ENCODE measurements at places on chromosomes 6 and 20.

- DNase-seq: no peak
Observed at GRCh38 chr6:45677381-45678284, 299.9 kb upstream of the SUPT3H start.

DNA sequence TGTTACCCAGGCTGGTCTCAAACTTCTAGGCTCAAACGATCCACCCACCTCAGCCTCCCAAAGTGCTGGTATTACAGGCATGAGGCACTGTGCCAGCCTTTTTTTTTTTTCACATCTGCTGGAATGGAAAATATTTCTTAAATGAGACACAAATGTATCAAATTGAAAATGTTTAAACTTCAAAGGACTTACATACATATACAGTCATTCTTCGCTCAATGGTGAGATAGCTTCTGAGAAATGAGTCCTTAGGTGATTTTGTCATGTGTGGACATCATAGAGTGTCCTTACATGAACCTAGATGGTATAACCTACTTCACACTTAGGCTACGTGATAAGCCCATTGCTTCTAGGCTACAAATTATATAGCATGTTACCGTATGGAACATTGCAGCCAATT, 43.1 kb downstream of the MICA start:
- no peak for DNase-seq

DNA sequence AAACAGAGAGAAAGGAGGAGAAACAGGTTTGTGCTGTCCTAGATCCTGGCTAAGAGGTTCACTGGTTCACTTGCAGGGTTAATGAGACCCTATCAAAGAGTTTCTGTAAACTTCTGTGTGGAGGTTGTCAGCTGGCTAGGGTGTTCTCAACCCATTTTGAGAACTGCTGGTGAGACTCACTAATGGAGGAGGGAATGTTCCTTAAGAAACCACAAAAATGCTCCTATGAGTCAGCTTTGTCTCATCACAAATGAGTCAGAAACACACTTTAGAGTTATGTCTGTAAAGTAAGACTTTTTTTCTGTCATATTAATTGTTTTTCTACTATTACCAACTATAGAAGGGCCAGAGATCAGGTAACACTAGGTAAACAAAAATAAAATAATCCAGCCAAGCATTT, 884.4 kb downstream of the PHF3 start:
- DNase-seq: no peak

DNA sequence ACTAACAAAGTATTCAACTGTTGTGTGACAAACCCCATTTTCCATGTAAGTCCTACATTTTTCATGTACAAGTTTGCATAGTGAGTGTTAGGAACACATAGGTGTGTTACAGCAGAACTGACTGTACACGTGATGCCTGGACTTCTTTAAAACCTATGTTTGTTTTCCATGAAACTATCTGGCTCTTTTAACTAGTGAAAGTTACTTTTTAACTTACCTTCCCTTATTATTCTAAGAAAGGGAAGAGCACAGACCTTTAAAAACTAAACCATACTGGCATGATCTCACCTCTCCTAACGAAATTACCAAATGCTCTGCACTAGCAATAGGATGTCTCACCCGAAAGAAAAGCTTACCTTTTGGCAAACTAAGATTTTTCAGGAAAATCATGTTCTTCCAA, 87.8 kb downstream of the CENPW start:
- no peak for DNase-seq

- no peak for DNase-seq
Observed at GRCh38 chr6:155001482-155001881, 6.4 kb downstream of the TIAM2 start.

DNA sequence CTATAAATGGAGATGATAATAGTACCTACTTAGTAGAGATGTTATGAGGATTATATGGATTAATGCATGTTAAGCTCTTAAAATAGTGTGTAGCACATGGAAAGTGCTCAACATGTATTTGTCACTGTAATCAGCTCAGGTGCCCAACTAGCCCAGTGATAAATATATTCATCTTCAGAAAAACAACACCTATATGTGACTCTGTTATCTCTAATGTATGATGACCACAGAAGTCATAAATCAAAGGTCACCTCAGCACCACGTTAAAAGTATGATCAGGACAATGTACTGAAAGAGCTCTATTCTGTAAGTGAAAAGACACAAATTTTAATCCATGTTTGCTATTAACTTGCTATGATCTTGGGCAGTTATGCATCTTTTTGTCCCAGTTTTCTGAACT, 36.8 kb upstream of the TENT5A start:
- DNase-seq: no peak

DNA sequence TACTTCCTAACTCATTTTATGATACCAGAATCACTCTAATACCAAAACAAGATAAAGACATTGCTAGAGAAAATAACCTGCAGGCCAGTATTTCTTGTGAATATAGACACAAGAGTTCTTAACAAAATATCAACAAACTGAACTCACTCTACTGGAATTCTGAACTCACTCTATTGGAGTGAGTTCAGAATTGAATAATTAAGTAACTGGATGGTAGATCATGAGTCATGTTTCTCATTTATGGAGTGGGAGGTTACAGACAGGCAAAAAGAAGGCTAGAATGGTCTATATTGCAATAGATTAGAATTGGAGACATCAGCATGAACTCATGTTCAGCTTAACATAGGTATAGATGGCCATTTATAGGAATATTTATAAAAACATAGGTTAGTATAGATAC, 26.6 kb upstream of the C6orf58 start:
- no peak for DNase-seq

DNA sequence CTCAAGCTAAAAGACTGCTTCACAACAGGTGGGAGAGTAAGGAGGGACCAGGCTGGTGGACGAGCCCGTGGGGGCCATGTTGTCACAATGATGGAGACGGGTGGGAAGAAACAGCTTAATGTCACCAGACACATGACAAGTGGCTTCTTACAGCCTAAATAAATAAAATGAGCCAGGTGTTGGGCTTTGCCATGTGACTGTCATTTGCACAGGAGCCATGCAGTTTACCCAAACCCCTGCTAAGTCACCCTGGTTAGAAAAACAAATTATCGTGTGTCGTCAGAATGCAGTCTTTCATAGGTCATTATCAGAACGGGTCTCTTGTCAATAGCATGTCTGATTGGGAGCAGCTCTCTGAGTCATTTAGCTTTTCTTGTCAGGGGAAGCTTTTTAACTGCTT, 18.5 kb downstream of the BTBD3 start:
- DNase-seq: no peak

DNA sequence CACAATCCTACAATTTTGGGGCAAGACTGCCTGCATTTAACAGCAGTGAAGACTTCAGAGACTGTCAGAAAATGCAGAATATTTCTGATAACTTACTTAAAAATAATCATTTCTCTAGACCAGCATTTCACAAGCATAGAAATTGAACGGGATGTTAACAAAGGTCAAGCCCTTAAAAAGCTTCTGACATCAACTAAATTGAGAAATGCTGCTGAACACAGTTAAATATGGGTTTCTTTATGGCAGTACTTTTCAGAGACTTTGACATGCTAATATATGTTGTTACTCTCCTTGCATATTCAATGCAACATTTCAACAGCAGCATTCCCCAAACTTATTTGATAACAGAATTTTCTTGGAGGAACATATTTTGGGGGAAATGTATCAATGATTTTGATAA, 84.5 kb downstream of the KIF13A start:
- DNase-seq: no peak

DNA sequence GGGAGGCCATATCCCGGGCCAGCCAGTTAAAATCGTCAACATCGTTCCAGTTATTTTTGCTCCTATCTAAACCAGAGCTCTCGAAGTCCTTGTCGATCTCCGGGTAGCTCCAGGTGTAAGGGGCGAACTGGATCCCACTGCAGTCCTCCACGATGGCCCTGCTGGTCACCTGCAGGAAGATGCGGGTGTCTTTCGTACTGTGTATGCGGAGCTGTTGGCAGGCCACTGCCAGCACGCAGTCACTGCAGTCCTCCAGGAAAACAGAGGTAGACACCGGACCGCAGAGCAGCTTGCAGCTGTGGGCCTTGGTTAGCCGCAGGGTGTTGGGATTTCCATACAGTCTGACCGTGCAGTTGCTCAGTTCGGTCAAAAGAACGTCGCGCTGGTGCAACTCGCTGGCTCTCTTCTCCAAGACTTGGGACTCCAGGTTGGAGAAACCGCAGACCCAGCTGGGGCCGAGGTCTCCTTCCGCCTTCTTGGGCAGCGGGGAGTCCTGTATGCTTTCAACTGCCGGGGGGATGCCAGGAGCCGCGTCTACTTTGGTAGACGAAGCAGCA, 742 bp downstream of the TBCC start:
- no peak for DNase-seq

- no peak for DNase-seq
Observed at GRCh38 chr6:168849459-168849858, 404.2 kb downstream of the THBS2 start.

- no peak for DNase-seq
Observed at GRCh38 chr6:166192557-166192956, 24.9 kb upstream of the TBXT start.

- DNase-seq: no peak
Observed at GRCh38 chr6:3265671-3266070, 6.9 kb downstream of the PSMG4 start.

DNA sequence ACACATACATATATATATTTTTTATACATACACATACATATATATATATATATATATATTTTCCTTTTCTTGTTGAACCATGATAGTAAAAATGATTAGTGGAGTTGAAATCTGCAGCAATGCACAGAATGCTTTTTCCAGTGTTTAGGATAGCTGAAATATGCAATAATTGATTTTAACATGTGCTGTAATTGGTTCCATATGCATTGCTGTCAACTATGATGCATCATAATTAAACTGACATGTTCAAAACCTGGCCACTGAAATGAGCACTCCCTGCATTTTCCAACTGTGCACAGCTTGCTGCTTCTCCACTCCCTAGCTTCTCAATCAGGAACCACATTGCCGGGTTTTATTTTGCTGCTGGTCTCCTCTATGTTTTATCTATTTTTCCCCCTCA, 358.3 kb downstream of the PAX1 start:
- no peak for DNase-seq

DNA sequence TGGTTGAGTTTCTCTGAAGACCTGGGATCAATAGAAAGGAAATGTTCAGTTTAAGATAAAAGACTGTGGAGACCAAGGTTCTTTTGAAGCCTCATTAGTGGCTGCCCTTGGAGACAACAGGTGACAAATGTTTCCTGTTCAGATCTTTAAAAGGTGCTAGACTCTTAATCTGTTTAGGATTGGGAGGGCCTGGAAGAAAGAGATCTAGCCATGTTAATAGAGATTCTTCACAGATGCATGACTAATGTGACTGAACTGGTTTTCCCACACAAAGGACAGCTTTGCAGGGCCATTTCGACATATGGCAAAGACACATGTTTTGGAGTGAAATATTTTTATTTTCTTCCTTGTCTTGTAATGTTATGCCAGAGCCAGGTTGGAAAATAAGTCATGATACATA, 82.2 kb downstream of the WDR27 start:
- no peak for DNase-seq

- no peak for DNase-seq
Observed at GRCh38 chr6:139569566-139569965, 195.1 kb upstream of the CITED2 start.

DNA sequence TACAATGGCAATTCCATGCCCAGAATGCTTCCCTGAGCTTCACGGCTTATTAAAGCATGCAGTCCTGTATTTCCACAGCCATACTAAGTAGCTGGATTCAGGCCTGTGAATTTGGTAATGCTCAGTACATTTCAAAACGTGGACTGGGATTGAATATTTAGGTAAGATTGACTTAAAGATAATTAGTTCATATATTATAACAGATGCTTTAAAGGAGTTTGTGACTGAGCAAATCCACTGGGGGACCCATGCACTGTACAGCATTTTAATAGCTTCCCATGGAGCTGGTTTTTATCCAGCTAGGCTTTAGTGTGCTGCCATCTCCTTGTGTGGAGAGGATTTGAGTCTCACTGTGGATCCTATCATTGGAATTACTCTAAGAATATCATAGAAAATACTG, 420.9 kb upstream of the FLRT3 start:
- no peak for DNase-seq

DNA sequence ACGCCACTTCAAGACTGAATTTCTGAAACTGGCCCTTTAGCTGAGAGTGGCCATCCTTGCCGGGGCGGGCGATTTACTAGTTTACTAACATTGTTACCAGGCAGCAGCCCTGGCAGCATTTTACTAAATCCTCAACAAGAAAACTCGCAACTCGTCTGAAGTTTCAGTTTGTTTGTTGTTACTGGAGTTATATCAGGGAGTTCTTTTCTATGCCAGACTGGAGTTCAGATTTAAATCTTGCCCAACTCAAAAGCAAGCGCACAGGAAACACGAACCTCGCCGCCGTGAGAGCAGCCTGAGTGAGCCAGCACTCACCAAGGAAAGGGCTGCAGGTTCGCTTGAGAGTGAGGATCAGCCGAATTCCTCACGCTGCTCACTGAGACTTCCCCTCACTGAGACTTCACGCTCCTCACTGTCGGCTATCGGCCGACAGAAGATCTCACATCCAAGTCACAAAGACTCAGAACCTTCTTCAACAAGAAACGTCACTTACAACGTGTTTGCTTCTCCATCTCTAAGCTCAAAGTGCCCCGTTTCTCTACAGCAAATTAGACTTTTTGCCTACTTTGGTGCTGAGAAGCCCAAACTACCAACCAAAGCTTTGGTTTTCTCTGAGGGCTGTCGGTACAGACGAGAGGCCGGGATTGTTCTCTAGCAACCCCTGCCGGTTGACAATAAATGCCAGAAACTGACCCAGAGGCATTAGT, 78.9 kb downstream of the OLIG3 start:
- DNase-seq: no peak

- no peak for DNase-seq
Observed at GRCh38 chr6:139429580-139430145, 55.2 kb upstream of the CITED2 start.

DNA sequence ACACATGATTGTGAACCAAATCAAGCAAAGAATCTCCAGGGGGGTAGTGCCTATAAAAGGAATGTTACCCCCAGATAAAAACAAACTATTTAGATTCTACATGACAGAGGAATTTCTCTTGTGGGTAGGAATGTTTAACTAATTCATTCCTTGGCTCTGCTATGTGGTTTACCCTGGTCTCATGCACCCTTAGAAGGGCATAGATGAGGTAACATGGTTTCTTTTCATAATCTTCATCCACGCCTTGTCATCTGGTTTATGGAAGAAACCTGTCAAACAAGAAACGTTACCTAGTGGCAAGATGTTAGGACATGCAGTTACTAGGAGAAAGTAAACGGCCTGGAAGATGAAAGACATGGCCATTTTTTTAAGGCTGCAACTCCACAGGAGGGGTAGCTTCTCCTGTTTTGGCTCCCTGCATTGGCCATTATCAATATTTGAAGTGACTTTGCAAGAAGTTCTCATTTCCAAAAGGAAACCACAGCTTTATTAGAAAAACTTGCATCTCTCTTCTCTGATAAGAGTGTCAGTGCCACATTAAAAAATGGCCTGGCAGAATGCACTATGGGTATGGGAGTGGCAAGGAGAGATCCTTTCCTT, 45.5 kb downstream of the STX11 start:
- no peak for DNase-seq

DNA sequence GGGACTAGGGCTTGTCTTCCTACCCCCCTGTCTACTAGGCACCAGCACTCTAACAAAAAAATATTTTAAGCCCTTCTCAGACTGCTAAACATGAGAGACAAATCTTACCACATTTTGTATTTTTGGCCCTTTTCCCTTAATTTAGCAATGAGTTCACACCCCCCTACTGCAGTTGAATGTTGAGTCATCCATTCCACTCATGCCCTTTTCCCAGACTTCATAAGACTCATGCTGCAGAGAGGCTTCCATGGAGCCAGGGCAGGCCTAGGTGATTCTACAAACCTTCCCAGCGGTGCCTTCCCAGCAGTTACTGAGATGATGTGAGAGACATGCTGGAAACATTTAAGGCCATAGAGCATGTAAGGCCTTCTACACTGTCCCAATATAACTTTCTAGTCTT, 53.9 kb downstream of the PXDC1 start:
- no peak for DNase-seq
